Aorta (tissue), 5 donors: ENCODE measurements at places on chromosomes 12 and 14.

DNA sequence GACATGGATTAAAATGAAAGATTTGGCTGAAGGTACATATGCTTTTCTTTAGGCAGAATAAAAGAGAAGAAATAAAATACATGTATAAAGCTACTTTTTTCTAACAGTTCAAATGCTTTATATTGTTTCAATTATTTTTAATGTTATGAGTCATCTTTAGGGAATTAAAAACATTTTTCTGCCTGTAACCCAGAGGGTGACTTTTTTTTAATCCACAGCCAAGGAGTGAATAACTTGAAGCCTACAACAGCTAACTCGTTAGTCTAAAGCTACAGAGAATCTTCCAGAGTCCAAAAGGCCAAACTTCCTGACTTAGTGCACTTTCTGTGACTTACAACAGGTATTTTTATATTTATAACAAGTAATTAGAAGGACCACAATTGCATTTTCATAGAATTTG, 151.6 kb downstream of the SEC23A start:
- DNase-seq = no peak

GRCh38 chr12:55829967-55830600, 697 bp upstream of the DNAJC14 start:
- DNase-seq = peak; percentile 69

- DNase-seq = no peak
These were observed 43.1 kb downstream of the GPHB5 start for GRCh38 chr14:63275611-63276010.

DNA sequence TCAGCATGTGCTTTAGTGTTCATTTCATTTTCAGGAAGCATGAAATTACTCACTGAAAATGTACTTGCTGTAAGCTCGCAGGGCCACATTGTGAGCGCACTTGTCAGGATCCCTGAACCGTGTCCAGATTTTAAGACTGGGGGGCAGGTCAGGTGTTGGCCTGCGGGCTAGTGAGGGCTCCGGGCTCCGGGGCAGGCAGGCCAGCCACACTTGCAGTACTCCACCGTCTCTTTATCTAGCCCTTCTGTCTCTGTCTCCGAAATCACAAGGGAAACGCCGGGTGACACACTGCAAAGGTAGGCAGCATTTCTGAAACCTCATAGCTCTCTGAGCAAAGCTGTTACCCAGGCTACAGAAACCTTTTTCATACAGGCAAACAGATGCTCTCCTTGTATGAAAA, 98.7 kb downstream of the EML1 start:
- DNase-seq = no peak

DNA sequence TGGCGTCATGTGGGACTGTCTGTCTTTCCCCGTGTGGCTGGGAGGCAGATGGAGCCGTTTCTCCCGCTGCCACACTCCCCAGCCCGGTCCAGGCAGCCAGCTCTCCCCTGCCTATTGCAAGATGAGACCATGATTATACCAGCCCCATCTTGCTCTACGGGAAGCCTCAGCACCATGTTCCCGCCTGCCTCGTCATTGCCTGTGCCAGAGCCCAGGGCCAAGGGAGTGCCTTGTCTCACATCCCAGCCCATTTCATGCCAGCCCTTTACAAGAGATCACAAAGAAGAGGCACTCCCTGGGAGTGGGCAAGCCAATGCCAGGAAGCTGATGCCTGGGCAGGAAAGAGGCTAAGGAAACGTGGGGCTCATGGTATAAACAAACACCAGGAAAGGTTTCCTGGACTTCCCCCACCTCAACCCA, 23.9 kb downstream of the GPR68 start:
- no peak for DNase-seq

DNA sequence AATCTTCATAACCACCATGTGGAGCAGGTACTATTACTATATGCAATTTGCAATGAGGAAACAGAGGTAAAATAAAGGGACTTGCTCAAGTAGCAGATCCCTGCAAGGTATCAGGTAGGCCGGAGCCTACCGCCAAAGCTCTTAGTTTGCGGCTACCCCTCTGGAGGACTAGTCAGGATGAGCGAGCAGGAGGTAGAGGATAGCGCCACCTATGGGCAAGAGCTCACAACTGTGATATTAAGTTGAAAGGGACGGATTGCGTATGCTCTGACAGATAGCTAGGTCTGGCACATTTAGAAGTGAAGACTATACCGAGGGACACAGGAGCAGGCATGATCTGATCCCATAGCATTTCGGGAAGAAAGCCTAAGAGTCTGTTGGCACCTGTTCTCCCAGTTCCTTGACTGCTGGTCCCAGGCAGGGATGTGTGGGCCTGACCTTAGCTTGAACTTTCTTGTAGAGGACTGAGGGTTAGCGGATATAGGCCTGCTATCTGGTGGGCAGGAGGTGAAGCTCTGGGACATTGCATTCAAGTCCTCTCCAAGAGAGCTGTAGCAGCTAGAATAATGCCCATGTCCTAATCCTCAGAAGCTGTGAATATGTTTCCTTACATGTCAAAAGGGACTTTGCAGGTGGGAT, 48.0 kb downstream of the SLC17A8 start:
- no peak for DNase-seq

GRCh38 chr12:103994235-103994634, 28.6 kb downstream of the TDG start:
- no peak for DNase-seq

DNA sequence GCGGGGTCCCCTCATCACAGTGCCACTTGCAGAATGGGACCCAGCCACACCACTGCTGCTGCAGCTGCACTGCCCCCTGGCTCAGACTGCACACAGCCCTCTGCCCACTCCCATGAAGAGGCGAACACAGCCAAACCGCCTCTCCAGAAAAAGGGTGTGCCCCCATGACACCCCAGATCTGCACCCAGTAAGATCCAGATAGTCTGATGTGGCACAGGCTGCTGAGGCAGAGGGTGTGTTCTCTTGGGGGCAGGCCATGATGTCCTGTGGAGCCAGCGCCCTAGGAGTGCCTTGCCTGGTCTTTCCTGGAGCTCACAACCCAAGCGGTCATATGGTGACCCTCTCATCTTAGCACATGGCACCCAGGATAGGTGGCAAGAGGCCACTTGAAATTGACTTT, 44.4 kb downstream of the SLC8B1 start:
- no peak for DNase-seq

DNA sequence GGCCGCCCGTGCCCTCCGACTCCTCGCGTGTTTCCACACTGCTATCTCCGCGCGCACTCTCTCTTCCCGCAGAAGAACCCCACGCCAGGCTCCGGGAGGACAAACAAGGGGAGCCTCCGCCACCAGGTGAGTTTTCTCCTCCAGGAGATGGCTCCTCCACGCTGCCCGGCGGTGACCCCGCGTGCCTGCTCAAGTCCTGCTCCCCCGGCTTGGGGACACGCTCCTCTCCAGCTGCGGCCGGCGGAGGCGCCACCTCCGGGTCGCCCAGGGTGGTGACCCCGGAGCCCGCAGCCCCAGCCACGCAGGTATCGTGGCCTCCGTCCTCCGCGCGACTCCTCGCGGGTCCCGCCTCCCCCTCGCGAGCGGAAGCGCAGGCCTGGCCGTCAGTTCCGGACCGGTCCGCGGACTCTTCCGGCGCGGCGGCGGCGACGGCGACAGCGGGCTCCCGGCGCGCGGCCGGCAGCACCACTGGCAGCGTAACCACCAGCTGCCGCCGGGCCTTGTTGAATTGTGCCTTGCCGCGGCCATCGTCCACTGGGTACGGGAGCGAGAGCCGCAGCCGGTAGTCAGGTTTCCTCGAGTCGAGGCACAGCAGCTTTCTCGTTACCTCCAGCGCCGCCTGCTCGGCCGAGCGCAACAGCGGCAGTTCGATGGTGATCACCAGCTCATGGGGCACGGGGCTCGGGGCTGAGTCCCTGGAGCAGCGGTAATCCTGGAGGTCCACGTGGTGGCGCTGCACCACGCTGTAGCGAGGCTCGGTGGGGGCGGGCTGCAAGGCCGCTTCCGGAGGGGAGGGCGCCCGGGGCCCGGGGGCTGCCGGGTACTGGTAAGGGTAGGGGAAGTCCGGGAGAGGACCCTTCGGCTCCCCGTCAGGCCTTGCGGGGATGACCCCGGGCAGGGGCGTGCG, 1.2 kb downstream of the DNAAF2 start:
- DNase-seq = peak; percentile 97
